Stimulated activated CD8-positive, alpha-beta memory T cell treated with anti-CD3 and anti-CD28 coated beads, Interleukin-7, amount 100 ng/mL, for 24 hours (primary cell): ENCODE measurements at places on chromosomes 16 and 17.

DNA sequence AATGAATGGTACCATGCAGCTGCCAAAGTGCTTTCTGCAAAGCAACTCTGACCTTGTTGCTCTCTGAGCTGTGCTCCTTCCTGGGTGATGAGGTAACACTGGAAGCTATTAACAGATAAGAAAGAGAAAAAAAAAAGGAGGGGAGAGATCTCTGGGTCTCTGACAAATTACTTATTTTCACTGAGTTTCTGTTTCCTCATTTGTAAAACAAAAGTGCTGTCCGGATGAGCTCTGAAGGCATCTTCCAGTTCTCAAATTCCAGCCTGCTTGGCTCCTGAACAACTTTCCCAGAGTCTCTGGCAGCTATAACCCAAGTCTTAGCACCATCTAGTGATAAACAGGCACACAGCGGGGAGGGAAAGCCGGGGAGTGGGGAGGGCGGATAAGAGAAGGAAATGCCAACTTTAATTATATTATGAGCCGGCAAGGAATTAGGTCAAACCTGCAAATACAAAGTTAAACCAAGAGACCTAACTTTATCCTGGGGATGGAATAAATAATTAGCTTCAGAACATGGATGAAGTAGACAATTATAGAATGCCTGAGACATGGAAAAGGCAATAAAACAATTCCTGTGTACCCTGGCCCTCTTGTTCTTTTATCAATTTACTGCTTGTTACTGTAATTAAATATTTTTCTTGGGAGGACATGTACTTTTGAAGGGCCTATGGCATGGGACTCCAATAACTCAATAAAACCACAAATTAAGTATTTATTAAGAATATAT is 61.3 kb upstream of the KIFC3 start:
- no peak for DNase-seq

DNA sequence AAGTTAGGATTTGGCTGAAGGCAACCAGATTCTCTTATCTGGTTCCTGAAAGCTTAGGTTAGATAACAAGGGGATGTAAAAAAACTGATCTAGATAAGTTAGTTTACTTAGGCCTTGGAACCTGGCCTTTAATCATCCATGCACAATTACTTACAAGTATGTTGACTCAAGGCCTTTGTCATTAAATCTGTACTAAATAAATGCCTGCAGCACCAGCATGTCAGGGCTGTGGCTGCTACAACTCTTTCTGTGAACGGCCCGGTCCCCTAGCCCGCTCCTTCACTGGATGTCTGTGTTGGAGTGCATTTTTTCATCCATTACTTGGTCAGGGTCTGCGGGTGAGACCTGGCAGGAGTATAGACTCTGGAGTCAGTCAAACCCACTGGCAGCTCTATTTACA is 48.4 kb upstream of the ALDH3A1 start:
- DNase-seq = no peak

GRCh38 chr16:81014672-81015071 is 7.7 kb downstream of the CENPN start:
- DNase-seq = no peak

DNA sequence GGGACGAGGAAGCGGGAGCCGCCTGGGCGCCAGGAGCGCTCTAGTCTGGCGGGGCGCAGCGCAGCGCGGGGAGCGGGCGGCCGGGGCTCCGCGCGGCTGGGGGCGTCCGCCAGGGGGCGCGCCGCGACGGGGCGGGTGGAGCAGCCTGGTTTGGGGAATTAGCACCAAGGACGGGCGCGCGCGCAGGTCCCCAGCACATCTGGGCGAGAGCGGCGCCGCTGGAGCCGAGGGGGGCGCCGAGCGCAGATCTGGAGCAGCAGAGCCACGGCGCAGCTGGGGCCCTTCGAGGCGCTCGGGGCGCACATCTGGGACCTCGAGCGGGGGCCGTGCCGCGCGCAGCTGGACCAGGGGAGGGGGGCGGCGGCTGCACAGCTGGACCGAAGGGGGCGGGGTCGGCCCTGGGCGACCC is at the start of gene NXPH3:
Gene NXPH3, plus strand, starts transcription at position 193 of the 409 bp plus-strand sequence. CDS start 349 bp downstream, outside the sequence.
- peak; percentile 37 for DNase-seq

DNA sequence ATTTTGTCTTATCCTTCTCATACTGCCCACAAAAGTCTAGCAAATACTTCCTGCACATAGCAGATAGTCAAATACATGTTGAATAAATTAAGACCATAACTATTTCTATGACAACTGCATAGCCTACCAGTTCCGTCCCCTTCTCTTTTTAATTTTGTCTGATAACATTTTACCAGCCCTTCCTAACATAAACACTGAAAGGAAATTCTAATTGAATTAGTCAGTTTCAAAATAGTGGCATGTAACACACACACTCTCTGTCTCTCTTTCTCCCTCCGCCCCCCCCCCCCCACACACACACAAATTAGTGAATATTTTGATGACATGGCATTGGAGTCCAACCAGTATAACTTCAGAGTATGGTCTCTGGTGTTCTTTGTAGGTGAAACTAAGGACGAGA is 41.8 kb downstream of the TNRC6C start:
- no peak for DNase-seq

DNA sequence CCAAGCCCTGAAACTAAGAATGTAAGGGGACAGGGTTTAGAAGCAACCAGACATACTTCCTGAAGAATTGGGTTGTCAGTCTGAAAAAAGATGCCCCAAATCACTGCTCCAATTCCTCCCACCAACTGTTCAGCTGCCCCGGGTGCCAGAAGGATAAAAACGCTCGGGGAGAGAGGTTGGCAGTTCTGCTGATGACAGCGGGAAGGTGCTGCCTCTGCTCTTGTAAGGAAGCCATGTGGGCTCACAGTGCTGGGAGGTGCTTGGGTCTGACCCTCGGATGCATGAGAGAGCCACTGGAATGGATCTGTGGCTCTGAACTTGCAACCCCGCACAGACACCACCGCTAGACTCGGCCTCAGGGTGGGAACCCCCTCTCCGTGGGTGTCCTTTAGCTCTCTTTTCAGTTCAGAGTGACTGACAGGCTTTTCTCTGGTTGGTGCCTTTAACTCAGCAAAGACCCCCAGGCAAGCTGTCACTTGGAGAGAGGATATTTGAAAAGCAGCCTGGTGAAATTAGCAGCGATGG is 364.8 kb upstream of the RBFOX1 start:
- DNase-seq = no peak

- DNase-seq = no peak
Measured at GRCh38 chr16:54526916-54527315, 240.3 kb upstream of the IRX3 start.

DNA sequence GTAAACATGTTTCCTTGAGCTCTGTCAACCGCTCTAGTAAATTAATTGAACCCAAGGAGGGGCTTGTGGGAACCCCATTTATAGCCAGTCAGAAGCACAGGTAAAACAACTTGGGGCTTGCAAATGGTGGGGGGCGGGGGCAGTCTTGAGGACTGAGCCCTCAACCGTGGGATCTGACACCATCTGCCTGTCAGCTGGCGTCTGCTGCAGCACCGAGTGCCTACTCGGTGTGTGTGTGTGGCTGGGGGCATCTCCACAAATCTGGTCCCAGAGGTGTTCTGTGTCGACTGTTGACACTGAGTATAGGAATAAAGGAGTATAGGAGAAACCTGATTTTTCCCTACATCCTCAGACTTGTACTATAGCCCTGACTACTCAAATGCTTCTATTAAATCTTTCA is 20.6 kb downstream of the CREBBP start:
- no peak for DNase-seq

GRCh38 chr16:88454523-88454947 is 1.5 kb downstream of the ZFPM1 start:
- no peak for DNase-seq

DNA sequence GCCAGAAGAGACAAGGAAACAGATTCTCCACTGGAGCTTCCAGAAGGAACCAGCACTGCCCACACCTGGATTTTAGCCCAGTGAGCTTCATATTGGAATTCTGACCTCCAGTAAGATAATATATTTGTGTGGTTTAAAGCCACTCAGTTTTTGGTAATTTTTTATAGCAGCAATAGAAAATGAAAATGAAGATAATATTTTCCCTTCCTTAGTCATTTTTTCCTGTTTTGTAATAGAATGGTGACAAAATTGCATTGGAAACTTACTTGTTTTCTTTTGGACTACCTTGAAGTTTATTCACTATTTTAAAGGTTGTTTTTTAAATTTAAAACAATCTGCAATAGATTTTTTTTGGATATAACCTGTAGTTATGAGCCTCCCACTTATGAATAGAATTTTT is 29.8 kb upstream of the IRF8 start:
- DNase-seq = no peak

- DNase-seq = no peak
Measured at GRCh38 chr17:79242873-79243602, 168.4 kb downstream of the ENGASE start.

GRCh38 chr17:65552214-65552613 is 9.2 kb downstream of the AXIN2 start:
- no peak for DNase-seq

DNA sequence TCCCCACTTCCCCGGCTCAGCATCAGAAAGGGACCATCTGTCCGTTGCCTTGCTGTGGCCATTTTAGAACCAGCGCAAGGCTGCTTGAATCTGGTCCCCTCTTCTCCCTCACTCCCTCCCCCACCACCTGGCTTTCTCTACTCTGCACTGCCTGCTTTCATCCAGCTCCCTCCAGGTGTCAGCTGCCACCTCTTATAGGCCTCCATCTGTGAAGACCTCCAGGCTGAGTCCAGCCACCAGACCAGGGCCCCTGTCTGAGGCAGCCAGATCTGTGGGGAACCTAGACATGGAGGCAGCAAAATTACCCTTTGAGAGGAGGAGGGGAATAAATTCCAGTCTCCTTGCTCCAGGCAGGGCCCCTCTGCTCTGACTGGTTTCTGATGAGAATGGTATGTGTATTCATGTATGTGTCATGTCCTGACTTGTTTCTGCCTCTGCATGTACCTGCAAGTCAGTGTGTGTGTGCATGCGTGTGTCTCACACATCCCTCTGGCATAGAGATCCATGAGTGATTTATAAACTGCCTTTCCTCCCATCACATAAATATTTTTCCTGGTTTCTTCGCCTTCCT is 21.1 kb downstream of the MINK1 start:
- no peak for DNase-seq

- DNase-seq = no peak
Measured at GRCh38 chr16:56362706-56363105, 62.6 kb downstream of the AMFR start.

- no peak for DNase-seq
Measured at GRCh38 chr17:49031965-49032928, 35.1 kb downstream of the IGF2BP1 start.

GRCh38 chr17:74241431-74241830 is 28.1 kb downstream of the TTYH2 start:
- no peak for DNase-seq

- no peak for DNase-seq
Measured at GRCh38 chr16:56143666-56144065, 47.6 kb upstream of the GNAO1 start.

GRCh38 chr16:48381201-48381600 is 4.0 kb downstream of the SIAH1 start:
- DNase-seq = no peak

DNA sequence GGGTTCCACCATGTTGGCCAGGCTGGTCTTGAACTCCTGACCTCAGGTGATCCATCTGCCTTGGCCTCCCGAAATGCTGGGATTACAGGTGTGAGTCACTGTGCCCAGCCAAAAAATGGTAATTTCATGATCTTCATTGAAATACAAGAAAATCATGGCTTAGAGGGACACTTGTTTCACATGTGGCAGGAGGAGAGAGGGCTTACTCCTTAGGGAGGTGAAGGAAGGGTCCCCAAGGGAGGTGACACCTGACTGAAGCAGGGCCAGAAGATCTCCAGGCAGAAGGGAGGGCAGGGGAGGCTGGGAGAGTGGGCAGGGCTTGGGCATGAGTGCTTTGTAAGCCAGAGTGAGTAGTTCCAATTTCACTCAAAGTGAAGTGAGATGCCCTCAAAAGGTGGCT is 20.0 kb upstream of the ITGAX start:
- no peak for DNase-seq

DNA sequence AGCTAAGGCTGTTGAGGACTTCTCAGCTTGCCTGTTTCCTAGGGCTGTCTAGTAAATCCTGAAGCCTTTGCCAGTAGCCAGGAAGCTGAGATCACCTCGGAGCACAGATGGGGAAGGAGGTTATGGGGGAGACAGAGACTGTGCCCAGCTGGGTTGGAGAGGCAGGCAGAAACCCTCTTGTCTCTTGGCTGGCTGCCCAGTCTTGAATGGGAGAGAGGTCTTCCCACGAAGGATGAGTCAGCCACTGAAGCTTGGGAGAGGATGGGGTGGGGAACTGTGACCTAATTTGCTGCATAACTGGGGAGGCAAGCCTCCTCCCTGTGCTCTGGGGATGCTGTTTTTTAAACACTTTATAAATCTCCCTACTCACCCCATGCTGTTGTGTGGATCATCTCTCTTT is 69.8 kb downstream of the SHISA9 start:
- DNase-seq = no peak

GRCh38 chr17:65022751-65023700 is 33.5 kb downstream of the GNA13 start:
- no peak for DNase-seq

DNA sequence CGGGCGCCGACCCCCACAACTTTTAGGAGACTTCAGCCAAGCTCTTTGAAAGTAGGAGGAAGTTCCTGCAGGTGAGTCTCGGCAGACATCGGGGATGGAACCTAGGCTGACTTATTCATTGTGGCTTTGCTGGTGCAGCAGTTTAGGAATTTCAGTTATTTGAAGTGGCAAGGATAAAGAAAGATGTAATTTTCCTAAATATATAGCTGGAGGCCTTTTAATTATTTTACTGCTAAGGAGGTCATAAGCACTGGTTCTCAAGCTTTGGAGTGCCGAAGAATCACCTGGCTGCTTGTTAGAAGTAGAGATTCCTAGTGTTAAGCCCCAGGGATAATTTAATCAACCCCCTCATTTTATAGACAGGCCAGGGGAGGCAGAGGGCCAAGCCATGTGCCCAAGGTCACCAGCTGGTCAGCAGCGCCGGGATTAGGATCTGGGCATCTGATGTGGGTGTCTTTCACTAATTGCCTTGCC is 28.9 kb upstream of the BCAR1 start:
- no peak for DNase-seq

- no peak for DNase-seq
Measured at GRCh38 chr16:22250522-22250921, 44.4 kb downstream of the EEF2K start.
